ENCODE measurements at places on chromosomes 1 and 21.

DNA sequence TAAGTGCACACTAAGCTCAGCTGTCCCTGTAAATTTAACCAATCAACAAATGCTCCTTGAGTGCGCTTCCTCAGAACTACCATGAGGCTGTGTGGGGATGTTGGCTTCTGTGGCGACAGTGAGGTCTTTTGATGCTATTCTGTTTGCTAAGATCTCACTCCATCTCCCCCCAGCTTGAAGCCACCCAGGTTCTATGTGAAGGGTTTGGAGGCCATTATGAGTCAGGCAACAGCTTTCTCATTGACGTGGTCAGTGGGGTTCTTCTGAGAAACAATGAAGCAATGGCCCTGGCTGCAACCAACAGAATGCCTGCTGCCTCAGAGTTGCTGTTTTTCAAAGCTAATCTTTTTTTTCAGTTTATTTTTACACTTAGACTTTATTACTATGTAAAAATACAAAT lies 205.5 kb downstream of the PTBP2 start:
- no peaks in the 10 kb centered on the region for H3K27me3 ChIP-seq
- H3K4me1 ChIP-seq = no peaks in the 10 kb centered on the region
- no peak overlapping the region for H3K4me3 ChIP-seq
- no peaks in the 10 kb centered on the region for H3K36me3 ChIP-seq

GRCh38 chr1:244634546-244634945 lies 18.4 kb upstream of the DESI2 start:
- H3K27ac ChIP-seq = no peak overlapping the region
- DNase-seq = no peak
- H3K36me3 ChIP-seq = no peaks in the 10 kb centered on the region
- H3K27me3 ChIP-seq = no peaks in the 10 kb centered on the region
- H3K4me1 ChIP-seq = no peaks in the 10 kb centered on the region

DNA sequence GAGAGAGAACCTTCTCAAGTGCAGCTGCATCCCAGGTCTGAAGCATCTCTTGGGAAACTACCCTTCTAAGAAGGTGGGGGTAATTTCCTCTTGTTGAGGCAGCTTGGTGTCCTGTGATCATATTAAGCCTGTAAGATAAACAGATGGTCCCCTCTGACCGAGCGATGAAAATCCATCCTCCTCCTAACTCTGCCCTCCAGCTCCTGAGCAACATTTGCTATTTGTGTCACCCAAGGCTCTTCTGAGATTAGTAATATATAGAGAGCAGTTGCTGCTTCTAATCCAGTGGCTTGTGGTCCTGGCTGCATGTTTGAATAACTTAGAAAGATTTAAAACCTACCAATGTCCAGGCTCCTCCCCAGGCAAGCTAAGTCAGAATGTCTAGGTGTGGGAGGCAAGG lies 123.7 kb downstream of the DISC1 start:
- H3K4me3 ChIP-seq = no peak overlapping the region
- H3K4me1 ChIP-seq = no peaks in the 10 kb centered on the region
- H3K27ac ChIP-seq = no peak overlapping the region

- H3K4me1 ChIP-seq = no peaks in the 10 kb centered on the region
- no peak overlapping the region for H3K27ac ChIP-seq
- H3K4me3 ChIP-seq = no peak overlapping the region
- H3K36me3 ChIP-seq = no peaks in the 10 kb centered on the region
- DNase-seq = no peak
- no peaks in the 10 kb centered on the region for H3K27me3 ChIP-seq
Observed at GRCh38 chr1:6075748-6076147, 30.1 kb downstream of the KCNAB2 start.

DNA sequence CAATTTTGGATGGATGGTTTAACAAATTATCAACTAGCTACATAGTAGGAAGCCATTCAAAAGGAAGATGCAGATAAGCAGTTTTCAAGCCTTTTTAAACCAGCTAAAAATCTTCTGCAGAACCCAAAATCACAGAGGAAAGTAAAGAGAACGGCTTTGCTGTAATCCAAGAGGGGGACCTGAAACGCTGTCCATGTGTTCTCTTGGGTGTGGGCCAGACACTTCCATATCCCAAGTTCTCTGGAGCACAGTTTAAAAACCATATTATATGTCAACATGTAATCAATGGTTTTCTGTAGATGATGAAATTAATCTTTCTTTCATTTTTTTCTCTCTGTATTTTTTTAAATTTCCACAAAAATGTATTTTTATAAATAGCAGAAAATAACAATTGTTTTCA lies 90.5 kb downstream of the SELENOF start:
- no peaks in the 10 kb centered on the region for H3K36me3 ChIP-seq
- H3K27ac ChIP-seq = no peak overlapping the region
- no peak overlapping the region for H3K4me3 ChIP-seq
- H3K4me1 ChIP-seq = no peaks in the 10 kb centered on the region

Data from naive thymus-derived CD4-positive, alpha-beta T cell (primary cell).